ENCODE measurements at places on chromosomes 3 and 15.

GRCh38 chr3:120448756-120449155 is 2.0 kb downstream of the FSTL1 start:
- no peak for DNase-seq

DNA sequence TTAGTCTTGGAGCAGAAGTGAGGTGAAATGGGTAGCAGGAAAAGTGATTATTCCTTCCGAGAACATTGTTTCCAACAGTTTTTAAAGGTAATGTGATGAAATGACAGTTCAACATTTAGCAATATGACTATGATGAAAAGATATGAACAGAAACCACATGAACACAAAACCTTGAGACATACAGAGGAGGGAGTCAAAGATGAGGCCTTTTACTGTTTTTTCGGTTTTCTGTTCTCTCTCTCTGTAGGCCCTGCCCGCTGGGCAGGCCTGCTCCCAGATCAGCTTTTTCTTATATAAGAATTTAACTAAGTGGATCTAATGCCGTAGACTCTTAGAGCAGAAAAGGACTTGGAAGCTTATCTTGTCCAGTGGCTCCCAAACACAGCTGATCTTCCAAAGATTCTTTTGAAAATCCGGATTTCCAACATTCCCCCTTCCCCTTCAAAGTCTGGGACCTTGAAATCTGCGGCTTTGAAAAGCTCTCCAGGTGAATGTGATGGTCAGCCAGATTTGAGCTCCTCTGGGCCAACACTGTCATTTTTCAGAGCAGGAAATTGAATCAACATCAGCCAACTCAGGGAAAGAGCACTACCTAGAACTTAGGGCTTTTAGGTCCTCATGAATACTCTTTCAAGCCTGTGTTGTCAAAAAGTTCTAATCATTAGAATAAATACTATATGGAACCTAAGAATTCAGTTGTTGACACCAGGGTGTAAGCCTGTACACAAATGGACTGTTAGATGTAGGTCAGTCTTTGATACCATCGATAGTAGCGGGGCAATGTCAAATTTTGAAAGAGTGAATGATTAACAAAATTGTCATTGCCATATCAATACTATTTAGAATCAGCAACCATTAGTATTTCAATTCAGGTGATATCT is 372.7 kb downstream of the SHQ1 start:
- DNase-seq, result no peak

GRCh38 chr15:68580883-68581155 is 2.0 kb downstream of the CORO2B start:
- DNase-seq, result no peak

GRCh38 chr15:101532865-101533264 is 43.4 kb upstream of the PCSK6 start:
- DNase-seq, result no peak

- no peak for DNase-seq
Measured at GRCh38 chr3:140763532-140763931, 85.7 kb downstream of the TRIM42 start.

- no peak for DNase-seq
Measured at GRCh38 chr15:38128341-38128781, 124.3 kb upstream of the SPRED1 start.

- DNase-seq, result no peak
Measured at GRCh38 chr15:78981532-78982313, 36.9 kb upstream of the CTSH start.

- no peak for DNase-seq
Measured at GRCh38 chr15:74027688-74028087, 33.2 kb downstream of the PML start.

DNA sequence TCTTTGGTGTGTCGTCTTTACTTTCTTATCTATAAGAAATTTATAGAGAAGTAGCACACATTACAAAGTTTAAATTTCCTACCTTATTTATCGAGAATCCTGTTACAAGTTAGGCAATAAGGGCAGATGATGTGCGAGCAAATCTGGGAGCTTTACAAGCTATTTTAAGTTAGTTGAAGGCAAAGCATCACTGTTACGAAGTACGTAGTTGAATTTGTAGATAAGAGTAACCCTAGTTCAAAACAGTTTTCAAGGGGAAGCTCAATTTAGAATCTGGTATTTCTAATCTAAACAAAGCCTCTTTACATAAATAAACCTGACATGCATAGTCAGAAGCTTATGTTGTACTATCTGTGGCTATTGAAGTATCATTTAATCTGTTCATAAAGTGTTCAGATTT is 8.4 kb downstream of the KBTBD8 start:
- no peak for DNase-seq
